CD4-positive, CD25-positive, alpha-beta regulatory T cell (primary cell): ENCODE measurements at places on chromosomes 1 and 21.

DNA sequence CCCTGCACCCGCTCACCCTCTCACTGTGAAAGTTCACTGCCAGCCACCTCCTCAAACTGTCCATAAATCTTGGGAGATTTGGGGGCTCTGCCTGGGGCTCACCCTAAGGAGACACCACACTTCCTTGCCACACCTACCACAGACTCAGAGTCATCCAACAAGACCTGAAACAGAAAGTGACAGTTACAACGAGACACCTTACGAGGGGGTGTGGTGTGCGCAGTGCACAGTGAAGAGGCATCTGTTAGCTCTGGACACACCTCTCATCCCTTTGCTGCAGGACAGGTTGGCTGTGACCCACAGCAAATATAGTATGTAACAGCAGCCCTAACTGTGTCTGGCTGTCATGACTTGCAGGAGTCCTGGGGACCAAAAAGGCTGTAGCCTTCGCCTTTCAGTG is 190.2 kb downstream of the NR5A2 start:
- DNase-seq, result no peak

- DNase-seq, result no peak
These were observed 37.7 kb upstream of the TMEM125 start for GRCh38 chr1:43232074-43232473.

DNA sequence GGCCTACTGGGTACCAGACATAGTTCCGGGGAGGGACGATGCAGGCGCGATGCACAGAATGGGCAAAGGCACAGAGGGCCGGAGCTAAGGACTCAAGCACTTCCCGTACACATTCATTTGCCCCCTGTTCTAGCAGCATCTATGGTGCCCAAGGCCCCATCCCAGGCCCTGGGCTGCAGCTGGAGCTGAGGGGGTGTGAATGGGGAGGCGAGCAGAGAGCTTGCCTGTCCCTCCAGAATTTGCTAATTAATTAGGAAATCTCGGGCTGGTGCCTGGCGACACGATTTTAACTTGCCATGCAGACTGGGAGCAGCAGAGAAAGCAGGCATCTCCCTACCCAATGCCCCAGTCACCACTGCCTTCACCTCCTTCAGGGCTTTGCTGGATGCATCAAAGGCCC is 35.9 kb downstream of the EPHA2 start:
- no peak for DNase-seq

- no peak for DNase-seq
These were observed 29.1 kb downstream of the LAMC2 start for GRCh38 chr1:183215076-183215720.

DNA sequence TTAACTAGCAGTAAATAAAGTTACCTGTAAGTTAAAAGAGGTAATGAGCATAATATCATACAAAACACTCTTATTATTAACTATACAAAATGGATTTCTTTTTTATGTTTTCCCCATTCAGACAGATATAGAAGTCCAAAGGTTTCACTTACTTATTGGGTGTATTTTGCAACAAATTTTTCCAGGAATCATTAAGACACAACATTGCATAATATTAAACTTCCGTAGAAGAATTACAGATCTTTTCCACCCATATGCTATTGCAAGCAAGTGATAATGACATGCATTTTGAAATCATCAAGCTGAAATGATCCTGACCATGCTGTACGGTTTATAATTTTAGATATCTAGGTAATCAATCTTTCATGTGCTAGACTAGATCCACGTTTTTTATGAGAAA is 957.0 kb downstream of the NCAM2 start:
- no peak for DNase-seq
